Esophagus muscularis mucosa (tissue), 4 donors: ENCODE measurements at places on chromosomes 5 and 9. TPM values are rescaled to one million over a fixed set of nuclear protein-coding genes. Genes with fewer than 3 reads are reported as not detected.

GRCh38 chr5:3110371-3110770 is 358.9 kb upstream of the IRX2 start:
- DNase-seq: no peak

DNA sequence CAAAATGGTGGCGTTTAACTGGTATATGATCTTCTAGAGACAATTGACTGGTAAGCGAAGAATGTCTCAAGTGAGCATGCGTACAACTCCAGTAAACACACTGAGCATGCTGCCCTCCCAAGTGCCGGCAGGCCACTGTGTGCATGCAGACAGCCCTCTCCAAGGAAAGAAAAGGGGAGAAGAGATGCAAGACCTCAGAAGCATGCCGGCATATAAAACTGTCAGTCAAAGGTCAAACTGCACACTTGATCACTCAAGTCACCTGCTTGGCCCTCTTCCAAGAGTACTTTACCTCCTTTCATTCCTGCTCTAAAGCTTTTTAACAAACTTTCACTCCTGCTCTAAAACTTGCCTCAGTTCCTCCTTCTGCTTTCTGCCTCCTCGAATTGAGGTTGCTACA is 910.2 kb downstream of the TAF11L14 start:
- DNase-seq: no peak

DNA sequence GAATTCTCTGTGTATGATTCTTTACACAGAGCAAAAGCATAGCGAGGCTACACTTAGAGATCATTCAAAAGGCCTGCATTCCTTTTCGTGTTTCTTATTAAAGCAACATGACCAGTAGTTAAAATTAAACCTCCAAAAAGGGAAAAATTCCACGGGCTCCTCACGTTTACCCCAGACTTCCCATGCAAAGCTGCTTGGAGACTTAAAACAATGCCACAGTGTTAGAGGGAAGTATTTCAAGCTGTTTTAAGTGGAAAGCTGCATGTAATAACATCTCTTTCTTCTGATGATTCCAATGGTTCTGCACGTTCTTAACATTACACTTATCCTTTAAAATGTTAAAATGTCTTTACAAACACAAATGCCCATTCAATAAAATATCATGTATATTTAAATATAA is 405.2 kb downstream of the SEMA5A start:
- no peak for DNase-seq

DNA sequence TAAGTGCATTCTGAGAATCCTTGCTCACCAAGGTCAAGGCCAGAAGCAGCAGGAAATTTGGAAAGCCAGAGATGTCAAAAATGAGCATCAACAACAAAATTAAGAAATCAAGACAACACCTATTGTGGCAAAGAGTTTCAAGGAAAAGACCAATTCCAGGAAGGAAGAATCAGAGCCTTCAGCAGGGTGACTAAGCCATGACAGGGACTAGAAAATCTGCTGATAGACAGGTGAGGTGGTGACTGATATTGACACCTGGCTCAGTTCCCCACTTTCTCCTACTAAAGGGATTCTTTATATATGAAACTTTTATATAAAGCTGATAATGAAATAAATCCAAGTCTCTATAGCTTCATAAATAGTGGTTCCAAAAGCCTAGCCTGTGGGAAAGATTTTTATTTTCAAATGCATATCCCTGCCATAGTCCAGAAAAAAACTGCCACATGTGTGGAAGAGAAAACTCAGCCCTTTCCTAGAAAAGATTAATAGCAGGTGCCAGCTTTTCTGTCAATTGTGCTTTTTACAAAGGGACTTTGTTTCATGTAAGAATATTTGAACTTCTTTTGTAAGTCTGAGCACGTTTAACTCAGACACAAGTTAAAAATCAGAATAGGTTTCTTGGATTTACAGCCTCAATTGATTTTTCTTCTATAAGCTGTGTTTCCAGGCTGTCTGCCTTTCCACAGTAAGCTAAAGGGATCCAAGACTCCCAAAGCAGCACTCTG is 81.1 kb upstream of the GRAMD2B start:
- no peak for DNase-seq

GRCh38 chr5:84693256-84693655 is 308.6 kb upstream of the EDIL3 start:
- no peak for DNase-seq

GRCh38 chr5:133825631-133826289 is 142.7 kb downstream of the C5orf15 start:
- no peak for DNase-seq

- DNase-seq: no peak
Measured at GRCh38 chr9:92734931-92735635, 29.6 kb downstream of the BICD2 start.

DNA sequence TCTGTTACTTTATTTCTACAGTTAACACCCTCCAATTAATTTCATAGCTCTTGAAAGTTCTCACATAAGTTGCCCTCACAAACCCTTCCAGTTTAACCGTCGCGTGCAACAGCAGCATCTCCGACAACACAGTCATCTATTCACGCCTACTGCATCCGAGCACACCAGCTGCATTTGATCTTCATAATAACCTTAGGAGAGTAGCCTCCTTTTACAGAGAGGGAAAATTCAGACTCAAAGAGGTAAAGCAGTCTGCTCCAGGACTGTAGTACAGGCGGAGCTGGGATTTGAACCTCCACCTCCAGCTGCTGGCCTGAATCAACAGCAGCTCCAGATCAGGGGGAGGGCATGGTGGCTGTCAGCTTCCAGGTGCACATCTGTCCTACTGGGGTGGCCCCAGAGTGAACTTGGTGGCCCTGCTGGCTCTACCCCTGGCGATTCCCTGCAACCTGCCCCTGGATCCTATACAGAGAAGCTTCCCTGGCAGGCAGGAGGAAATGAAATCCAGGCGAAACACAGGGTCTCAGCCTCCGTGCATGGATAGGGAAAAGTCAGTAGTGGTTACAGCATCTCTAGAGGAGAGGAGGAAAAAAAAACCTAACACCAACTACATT is 71.6 kb upstream of the UNC5A start:
- DNase-seq: no peak

DNA sequence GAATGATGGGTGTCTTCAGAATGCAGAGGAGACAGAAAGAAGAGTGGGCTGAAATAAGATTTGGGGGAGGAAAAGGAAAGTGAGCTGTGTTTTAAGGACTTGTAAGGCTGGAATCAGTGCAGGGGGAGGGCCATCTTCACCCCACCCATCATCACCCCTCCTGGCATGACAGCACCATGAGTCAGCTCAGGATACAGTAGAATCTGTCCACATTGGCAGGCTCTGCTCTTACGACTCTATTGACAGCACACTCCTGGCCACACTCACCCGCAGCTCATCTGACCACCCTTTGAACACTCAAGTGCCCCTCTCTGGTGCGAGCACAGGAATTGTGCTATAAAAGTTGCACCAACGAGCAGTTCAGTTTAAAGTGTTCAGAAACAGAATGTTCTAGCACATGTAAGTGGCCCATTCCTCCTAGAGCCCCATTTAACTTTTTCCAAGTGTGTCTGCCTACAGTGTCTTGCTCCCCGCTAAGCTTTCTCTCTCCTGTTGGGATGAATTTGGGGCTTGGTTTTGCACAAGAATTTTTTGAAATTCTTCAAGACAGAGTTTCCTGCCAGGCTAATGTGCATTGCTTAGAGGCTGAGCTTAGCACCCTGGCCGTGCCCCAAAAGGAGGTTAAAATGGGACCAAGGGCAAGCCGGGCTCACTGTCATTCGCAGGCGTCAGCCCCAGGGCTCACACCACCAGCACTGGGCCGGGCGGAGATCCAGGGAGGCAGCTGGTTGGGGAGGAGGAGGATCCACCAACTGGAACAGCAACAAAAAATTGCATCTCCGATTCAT is 12.0 kb downstream of the ADRA1B start:
- no peak for DNase-seq

DNA sequence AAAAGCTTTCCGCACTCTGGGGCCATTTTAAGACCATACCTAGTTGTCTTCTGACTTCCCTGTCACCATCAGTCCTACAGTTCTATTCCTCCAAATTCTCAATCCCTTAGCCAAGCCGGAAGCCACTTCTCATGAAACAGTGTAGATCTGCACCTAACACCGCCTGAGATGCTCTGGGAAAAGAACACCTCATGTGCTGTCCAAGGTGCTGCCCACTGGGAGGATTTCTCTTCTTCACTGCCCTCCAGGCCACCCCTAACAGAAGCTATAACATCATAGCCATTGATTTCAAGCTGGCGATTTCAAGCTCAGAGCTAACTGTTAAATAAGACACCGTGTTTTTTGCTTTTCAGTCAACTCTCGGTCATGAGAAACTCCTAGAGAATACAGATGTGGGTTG is 559.3 kb downstream of the CCDC171 start:
- DNase-seq: no peak

- DNase-seq: no peak
Measured at GRCh38 chr9:96137671-96138429, 164.1 kb downstream of the HSD17B3 start.

DNA sequence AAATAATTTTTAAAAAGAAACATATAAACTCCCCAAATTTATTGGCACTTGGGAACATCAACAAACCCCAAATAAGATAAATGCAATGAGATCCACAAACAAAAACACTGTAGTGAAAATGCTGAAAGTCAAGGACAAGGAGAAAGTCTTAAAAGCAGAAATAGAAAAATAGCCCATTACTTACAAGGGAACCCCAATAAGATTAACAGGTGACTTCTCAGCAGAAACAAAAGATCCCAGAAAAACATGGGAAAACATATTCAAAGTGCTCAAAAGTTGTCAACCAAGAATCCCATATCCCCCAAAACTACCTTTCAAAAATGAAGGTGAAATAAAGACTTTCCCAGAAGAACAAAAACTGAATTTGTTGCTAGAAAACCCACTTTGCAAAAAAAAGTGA is 40.0 kb downstream of the FANCC start:
- DNase-seq: no peak

DNA sequence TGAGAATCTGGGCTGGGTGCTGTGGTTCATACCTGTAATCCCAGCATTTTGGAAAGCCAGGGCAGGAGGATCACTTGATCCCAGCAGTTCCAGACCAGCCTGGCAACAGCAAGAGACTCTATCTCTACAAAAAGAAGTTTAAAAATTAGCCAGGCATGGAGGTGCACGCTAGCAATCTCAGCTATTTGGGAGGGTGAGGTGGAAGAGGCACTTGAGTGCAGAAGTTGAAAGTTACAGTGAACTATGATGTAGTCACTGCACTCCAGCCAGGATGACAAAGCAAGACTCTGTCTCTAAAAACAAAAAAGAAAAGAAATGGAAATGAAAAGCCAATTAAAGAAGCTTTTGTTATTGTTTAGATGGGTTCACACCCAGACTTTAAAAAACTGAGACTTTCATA is 131.6 kb upstream of the RASA1 start:
- no peak for DNase-seq

- DNase-seq: no peak
Measured at GRCh38 chr5:39073767-39074016, 507 bp downstream of the RICTOR start.

DNA sequence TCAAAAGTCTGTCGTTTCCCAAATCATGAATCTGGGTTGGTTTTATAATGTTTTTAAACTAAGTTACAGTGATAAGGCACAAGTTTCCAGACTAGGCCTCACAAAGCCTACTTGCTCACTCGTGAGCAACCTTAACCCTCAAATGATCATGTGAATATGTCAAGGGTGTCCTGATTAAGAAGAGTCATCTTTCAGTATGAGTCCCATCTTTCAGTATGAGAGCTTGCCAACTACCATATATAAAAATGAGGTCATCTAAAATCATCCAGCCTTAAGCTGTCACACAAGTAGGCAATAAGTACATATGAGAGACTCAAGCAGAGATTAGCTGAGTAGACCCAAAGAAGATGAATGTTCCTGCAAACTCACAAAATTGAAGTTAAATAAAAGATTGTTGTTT is 668.4 kb upstream of the FAM174A start:
- no peak for DNase-seq

DNA sequence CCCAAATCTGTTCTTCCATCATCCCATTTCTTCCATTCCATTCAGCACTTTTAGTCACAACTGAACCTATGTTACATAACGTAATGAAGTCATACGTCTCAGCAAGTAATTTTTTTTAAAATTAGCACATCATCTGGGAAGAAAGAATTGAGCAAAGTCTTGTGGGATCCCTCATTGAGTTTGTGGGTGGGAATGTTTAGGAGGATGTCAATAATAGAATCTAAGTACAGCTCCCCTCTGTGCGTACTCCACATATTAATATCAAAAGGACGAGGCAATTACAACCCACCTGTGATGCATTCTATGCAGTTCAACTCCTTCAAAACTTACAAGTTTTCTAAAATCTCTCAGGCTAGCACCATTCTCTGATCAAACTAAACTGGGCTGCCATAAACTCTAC is 526.3 kb downstream of the AGTPBP1 start:
- DNase-seq: no peak

DNA sequence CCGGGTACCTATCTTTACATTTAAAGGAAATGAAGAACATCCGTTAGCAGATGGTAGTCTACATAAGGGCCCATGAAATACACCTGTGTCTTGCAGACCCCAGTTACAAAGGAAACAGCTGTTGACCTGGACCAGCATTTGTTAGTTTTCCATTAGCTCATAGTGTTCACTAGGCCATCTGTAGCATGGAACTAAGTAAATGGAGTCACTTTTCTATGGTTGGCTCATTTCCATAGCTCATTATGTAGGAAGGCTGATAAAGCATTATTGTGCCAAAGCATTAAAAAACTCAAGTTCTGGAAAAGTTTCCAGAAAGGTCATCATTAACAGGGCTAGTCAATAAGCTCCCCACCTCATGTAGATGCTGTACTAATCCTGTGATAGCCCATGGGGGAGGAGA is 62.1 kb downstream of the PCSK1 start:
- DNase-seq: no peak

- no peak for DNase-seq
Measured at GRCh38 chr9:1882711-1883403, 132.3 kb upstream of the SMARCA2 start.

DNA sequence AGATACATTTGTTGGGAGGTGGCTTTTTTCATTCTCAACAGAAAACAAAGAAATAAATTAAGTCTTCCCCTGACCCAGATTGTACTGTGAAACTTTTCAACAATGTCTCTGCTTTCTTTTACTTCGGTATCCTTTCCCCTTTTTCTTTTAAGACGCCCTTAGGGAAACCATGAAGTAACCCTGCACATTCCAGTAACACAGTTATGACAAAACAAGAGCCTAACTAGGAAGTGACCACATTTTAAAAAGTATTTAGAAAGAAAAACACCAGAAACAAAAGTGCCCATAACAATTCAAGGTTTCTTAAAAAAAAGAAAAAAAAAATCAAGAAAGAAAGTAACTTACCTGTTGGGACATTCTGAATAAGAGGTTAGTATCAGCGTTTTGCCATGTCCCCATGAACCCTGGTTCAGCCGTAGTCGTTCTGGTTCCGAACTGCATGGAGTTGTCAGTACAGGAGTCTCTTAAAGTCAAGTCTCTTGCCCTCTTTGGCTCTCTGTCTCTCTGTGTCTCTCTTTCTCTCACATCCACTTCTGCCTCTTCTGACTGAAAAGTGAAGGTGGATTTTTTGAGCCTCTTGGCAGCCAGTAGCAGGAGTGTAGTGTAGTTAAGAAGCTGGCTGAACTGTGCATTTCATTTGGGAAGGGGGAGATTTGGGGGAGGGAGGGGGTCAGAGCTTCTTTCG is 142.9 kb downstream of the BNC2 start:
- DNase-seq: no peak

Gene PCDHB8
- 0.83 TPM for total RNA-seq

Gene KCNV2
- total RNA-seq: not detected

Gene SHISAL2B
- not detected for total RNA-seq

Gene PLAC8L1
- not detected for total RNA-seq

Gene PCDHGA10
- 6.2 TPM for total RNA-seq

Gene HMHB1
- total RNA-seq: not detected

Gene RNF180
- total RNA-seq: 17.9 TPM
